ENCODE measurements at places on chromosomes 7 and 10.
A peak's percentile ranks its signal among the peaks of the same experiment; 100 is the strongest.

- DNase-seq: peak; percentile 57
Measured at GRCh38 chr7:9507290-9507689, 1073.9 kb downstream of the NXPH1 start.

GRCh38 chr7:13856012-13856411 lies 133.5 kb downstream of the ETV1 start:
- no peak for DNase-seq

DNA sequence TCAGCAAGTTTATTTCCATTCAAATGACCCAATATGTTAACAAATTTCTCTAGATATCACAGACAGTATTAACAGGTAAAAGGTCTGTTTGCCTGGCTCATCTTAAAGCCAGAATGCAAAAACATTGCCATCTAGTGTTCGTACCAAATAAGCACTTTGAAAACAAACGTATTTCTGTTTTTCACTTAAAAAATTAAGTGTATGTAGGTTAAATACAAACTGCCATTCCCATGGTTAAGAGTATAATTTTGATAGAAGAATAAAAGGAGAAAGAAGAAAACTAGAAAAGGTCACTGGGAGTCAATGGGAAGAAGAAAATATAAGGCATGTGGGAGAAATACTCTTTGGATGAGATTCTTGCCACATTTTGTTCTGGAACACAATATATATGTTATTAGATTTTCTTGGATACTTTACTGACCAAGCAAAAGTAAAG lies 51.0 kb downstream of the ORC5 start:
- DNase-seq: peak; percentile 50

DNA sequence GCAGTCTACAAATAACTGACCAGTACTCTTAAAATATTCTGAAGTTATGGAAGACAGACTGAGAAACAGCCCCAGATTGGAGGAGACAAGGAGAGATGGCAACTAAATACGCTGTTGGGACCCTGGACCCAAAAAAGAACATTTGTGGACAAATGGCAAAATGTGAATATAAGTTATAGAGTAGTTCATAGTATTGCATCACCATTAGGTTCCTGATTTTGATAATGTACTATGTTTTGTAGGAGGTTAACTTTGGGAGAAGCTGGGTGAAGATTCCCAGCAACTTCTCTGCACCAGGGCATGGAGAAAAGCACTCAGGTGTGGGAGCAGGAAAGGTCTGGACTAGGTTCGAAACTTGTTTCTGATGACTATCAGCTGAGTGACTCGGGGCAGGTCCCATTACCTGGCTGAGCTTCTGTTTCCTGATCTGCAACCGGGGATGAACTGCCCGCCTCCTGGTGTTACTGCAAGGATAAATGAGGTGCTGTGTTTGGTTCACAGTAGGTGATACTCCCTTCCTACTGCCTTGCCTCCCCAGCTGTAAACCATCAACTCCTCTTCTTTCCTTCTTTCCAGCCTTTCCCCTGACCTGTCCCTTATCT lies 48.2 kb downstream of the EEPD1 start:
- no peak for DNase-seq

DNA sequence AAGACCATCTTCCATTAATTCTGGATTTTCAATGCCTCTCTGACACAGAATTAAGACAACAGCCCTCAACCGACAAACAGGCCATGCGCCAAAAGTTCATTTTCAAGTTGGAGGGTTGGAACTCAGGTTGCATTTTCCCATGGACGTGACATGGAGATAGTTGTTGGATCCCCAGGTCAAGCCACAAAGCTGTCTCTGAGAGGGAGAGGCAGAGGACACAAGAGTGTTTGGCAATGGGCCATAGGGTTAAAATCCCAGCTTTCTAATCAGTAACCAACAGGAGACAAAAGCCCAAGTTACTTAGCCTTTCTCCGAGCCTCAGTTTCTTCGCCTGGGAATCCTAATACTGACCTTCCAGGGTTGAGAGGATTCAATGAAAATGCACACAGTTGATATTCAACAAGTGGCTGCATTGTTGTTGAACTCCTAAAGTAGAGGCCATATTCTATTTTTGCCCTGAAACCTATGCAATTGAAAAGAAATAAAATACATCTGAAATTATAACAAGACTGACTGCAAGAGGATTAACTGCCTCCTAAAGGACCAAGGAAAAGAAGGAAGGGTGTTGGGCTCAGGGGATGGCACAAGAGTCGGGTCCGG lies 44.3 kb downstream of the SORBS1 start:
- no peak for DNase-seq

DNA sequence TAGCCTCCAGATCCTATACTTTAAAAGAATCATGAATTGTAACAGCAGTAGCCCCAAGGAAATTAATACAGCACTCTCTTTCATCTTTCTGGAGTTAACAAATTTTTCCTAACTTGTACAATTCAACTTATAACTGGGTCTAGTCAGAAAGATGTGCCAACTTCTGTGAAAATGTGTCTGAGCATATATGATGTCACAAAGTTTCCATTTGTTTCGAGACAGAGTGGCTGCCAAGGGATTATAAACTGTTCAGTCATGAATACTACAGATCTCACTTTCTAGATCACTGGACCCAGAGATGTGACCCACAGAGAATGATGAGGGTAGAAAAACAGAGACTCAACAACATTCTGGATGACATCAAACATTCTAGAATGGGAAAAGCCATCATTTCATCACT lies 249.2 kb upstream of the PHF14 start:
- no peak for DNase-seq

GRCh38 chr10:127368101-127368500 lies 171.7 kb upstream of the INSYN2A start:
- DNase-seq: no peak

GRCh38 chr7:134434701-134435100 lies 24.2 kb downstream of the AKR1B1 start:
- no peak for DNase-seq

DNA sequence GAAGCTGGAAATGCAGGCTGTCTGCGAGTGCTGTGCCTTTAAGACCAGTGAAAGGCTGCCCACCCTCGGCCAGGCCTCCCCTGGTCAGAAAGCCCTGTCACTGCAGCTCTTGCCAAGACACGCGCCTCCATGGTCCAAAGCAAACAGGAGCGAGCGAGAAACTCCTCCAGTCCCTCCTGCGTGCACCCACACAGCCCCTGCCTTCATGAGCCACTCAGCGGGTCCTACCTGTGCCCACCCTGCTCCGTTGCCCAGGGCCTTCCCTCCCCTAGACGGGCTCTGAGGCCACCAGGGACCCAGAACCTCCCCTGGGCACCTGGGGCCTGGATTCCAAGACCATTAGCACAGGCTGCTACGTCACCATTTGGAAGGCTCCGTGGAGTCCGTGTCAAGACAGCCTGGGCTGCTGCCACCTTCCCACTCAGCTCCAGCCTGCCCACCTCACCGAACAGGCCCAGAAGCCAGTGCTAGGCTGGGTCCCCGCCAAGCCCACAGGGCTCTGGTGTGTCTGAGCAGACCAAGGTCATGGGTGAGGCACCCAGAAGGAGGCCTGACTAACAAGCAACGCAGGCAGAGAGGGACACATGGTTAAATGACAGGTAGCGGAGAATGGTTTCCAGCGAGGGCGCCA lies 144.5 kb downstream of the NEURL1 start:
- no peak for DNase-seq

GRCh38 chr10:106513352-106513771 lies 651.1 kb downstream of the SORCS1 start:
- DNase-seq: no peak
